Uterus (tissue), 4 donors: ENCODE measurements at places on chromosomes 7 and 10. TPM values are rescaled to one million over a fixed set of nuclear protein-coding genes. Genes with fewer than 3 reads are reported as not detected.

The SFMBT2 gene
- 16.0 TPM for total RNA-seq

The UCMA gene
- total RNA-seq = 0.69 TPM

DNA sequence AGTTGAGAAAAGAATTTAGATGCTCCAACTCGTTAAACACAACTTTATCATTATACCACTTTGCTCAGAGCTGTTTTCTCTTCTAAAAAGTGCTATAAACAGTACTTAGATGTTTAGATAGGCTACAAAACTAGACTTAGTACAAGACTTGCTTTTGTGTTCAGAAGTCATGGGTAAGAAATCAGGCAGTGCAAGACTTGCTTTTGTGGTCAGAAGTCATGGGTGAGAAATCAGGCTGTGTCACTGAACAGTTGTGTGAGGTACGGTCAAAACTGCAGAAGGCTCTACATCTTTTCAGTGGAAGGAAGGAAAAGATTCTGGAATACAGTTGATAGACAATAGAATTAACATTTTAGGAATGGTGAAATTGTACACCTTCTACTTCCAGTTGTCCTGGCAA is 239.7 kb downstream of the DNAJB9 start:
- H3K27me3 ChIP-seq = no peaks in the 10 kb centered on the region
- H3K4me1 ChIP-seq = no peaks in the 10 kb centered on the region
- no peaks in the 10 kb centered on the region for H3K36me3 ChIP-seq

- DNase-seq = peak; percentile 14
- H3K4me1 ChIP-seq = no peaks in the 10 kb centered on the region
These were observed 441 bp downstream of the FZD8 start for GRCh38 chr10:35641676-35642034.

The C10orf95 gene
- total RNA-seq = not detected
